PC-3 (cell line): ENCODE measurements at places on chromosomes 7 and 10. TPM values are rescaled to one million over a fixed set of nuclear protein-coding genes. Genes with fewer than 3 reads are reported as not detected.

Gene GUSB
- total RNA-seq, result 36.5 and 37.4 TPM in 2 replicates

GRCh38 chr7:4964506-4964905, 5.5 kb upstream of the MMD2 start:
- DNase-seq, result no peak

Gene GHITM
- total RNA-seq, result 187 and 211 TPM in 2 replicates

Gene CYP2C18
- total RNA-seq, result not detected in 2 replicates

DNA sequence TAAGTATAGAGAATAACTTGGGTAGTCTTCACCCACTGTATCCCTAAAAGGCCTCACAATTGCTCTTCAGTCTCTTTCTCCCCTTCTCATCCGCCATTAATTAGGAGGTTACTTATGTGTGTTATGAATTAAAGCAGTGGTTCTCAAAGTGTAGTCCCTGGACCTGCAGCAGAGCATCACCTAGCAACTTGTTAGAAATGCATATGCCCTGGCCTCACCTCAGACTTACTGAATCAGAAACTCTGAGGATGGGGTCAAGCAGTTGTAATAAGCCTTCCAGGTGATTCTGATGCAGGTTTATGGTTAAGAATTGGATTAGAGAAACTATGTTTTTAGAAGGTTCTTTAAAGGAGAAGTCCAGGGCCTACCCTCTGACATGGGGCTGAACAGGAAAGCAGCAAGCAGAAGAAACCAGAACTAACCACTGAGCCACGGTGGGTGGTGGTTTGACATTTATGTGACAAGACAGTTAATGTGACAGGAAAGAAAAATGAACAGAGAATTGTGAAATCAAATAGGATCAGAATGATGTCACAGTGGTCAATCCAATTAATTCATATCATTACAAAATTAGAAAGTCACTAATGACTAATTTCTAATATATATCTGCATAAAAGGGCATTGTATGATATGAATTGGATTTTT, 37.6 kb downstream of the ENTPD1 start:
- no peak for DNase-seq
